Motor neuron (in vitro differentiated cells): ENCODE measurements at places on chromosomes 13 and 19.
A peak's percentile ranks its signal among the peaks of the same experiment; 100 is the strongest.

DNA sequence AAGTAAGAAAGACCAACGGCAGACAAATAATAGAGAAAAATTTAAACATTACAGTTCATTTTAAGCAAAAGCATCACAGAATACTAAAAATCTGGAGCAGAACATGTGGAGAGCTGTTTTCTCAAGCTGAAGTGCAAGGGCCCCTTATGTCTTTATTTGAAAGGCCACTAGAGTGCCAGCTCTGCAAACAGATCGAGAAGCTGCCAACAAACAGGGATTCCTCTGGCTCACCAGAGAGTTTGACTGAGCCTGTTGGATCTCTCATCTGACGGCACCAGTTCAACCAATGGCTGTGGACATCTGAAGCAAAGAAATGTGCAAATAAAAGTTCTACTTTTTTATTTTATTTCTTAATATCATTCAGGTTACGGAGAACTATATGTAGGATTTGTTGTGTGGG, 119.7 kb downstream of the COL4A2 start:
- no peak for ATAC-seq

GRCh38 chr13:99636728-99637353, 135.6 kb downstream of the TM9SF2 start:
- ATAC-seq, result no peak

DNA sequence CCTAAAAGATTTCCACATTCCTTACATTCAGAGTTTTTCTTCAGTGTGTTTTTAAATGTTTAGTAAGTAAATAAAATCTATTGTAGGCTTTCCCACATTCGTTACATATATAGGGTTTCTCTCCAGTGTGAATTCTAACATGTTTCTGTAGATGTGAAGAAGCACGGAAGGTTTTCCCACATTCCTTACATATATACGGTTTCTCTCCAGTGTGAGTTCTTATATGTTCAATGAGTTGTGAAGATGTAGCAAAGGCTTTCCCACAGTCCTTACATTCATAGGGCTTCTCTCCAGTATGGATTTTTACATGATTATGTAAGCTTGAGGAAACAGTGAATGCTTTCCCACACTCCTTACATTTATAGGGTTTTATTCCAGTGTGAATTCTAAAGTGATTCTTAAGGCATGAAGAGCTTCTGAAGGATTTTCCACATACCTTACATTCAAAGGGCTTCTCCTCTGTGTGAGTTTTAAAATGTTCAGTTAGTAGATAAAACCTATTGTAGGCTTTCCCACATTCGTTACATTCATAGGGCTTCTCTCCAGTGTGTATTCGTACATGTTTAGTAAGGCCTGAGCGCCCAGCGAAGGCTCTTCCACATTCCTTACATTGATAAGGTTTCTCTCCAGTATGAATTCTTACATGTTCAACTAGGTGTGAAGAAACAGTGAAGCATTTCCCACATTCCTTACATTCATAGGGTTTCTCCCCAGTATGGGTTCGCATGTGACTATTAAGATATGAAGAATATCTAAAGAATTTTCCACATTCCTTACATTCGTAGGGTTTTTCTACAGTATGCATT, 18.2 kb downstream of the ZNF121 start:
- ATAC-seq, result no peak

DNA sequence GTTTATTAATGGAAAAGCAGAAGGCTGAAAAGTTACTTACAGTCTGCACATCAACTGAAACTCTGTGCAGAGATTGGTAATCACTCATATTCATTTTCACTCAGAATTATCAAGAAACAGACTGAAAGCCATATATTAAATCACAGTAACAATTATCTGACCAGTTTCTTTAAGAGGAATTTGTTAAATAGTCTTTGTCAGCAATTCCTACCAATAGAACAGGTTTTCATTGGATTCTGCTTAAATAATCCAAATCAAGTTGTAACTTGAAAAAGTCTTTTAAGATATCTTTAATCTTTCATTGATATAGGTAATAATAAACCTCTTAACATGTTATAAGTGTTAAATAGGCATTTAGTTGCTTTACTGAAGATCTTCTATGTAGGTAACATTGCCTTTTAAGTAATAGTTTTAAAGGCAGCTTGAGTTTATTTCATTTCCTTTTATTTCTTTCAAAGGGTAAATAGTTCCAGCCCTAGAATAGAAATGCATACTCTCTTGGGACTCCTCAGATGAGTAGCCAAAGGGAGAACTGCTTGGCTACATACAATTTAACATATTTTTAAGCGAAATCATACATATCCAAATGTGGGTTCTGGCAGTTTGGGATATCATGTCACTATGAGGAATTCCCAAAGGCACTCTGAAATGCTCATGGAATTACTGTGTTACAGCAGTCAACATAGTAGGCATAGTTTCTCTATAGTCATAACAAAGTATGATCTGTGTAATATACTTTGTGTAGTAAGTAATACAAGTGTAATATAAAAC, 326.0 kb upstream of the SPRY2 start:
- ATAC-seq, result no peak

DNA sequence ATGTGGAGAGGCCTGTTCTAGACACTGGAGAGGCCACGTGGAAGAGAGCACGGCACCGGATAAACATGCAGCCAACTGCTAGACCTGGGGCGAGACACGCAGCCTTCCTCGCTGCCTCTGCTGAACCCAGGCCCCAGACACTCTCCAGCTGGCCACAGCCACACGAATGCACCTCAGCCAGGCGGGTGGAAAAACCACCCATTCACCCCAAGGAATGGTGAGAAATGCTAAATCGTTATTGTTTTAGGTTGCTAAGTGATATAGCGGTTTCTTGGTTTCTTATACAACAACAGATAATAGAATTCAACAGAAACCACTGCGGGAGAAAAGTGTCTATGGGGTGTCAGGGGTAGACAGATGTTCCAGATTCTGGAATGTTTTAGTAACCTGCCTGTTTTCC, 52.5 kb downstream of the STK24 start:
- ATAC-seq, result no peak

GRCh38 chr19:23718802-23719201, 31.8 kb upstream of the ZNF675 start:
- no peak for ATAC-seq

DNA sequence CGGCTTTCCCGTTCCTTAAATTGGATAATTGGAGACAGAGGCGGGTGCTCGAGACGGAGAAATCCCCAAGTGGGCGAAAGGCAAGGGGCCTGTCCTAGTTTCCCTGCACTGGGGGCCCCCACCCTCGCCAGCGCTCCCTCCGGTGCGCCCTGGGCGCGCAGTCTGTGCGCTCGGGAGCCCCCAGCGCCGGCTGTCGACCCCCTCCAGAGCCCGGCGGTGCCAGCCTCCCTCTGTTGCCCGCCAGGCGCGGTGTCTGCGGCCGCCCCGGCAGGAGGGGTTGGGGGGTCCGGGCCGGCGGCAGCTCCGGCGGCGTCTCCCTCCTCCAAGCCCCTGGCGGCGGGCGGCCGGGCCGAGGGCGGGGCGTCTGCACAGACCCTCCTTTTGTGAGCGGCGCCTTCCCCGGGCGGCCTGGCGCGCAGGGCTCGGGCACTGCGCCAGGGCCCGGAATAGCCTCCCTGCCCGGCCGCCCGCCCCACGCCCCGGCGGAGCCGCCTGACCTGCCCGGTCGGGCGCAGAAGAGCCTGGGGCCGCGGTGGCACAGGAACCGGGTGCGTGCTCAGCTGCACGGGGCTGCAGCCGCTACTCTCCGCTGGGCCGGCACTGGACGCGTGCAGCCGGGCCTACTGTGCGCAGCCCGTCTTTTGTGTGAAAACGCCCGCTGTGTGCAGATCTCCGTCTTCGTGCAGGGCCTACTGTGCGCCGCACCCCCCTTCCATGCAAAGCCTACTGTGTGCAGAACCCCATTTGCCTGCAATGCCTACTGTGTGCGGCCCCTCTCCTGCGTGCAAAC, 13.2 kb downstream of the GADD45B start:
- peak; percentile 6 for ATAC-seq

DNA sequence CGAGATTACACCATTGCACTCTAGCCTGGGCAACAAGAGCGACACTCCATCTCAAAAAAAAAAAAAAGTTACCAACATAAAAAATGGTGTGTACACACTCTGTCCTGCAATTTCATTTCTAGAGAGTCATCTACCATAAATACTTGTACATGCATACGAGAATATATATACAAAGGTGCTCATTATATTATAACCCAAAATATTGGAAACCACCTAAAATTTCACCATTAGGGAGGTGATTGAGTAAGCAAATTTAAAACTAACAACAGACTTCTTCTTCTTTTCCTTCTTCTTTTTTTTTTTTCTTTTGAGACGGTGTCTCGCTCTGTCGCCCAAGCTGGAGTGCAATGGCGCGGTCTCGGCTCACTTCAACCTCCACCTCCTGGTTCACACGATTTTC, 7.4 kb upstream of the C5AR1 start:
- no peak for ATAC-seq

- ATAC-seq, result no peak
Observed at GRCh38 chr19:46361915-46362314, 15.0 kb downstream of the PPP5C start.

- no peak for ATAC-seq
Observed at GRCh38 chr19:47661161-47661560, 52.1 kb upstream of the EHD2 start.

DNA sequence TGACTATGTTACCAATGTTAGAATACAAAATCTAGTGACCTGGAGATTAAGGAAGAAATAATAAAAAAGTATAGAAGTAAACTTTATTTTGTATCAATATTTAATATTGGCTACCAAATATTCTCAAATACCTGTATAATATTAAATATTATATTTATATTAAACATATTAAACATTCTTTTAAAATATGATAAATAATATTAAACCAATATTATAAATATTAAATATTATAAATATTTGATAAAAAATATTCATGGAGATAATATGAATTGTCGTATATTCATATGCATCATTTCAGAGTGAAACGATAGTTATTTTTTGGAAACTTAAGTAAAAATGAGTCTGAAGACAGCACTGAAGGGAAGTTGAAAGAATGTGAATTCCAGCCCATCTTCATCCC, 571.2 kb upstream of the KLF12 start:
- ATAC-seq, result no peak

- no peak for ATAC-seq
Observed at GRCh38 chr19:38114651-38115050, 109.4 kb downstream of the DPF1 start.

DNA sequence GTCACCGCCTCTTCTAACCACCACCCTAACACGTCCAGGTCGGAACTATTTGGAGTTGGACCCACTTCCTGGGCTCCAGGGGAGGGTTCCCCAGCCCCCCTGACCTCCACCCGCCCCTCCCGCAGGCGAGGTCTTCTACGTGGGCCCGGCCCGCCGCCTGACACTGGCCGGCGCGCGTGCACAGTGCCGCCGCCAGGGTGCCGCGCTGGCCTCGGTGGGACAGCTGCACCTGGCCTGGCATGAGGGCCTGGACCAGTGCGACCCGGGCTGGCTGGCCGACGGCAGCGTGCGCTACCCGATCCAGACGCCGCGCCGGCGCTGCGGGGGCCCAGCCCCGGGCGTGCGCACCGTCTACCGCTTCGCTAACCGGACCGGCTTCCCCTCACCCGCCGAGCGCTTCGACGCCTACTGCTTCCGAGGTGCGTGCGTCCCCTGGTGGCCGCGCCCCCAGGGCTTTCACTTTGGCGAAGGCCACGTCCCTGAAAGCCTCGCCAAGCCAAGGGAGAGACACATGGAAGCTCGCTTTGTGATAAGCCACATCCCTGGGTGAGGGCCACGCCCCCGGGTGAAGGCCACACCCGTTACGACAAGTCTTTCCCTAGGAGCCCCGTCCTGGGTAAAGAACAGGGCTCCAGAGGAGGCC, 13.2 kb downstream of the NCAN start:
- peak; percentile 88 for ATAC-seq

DNA sequence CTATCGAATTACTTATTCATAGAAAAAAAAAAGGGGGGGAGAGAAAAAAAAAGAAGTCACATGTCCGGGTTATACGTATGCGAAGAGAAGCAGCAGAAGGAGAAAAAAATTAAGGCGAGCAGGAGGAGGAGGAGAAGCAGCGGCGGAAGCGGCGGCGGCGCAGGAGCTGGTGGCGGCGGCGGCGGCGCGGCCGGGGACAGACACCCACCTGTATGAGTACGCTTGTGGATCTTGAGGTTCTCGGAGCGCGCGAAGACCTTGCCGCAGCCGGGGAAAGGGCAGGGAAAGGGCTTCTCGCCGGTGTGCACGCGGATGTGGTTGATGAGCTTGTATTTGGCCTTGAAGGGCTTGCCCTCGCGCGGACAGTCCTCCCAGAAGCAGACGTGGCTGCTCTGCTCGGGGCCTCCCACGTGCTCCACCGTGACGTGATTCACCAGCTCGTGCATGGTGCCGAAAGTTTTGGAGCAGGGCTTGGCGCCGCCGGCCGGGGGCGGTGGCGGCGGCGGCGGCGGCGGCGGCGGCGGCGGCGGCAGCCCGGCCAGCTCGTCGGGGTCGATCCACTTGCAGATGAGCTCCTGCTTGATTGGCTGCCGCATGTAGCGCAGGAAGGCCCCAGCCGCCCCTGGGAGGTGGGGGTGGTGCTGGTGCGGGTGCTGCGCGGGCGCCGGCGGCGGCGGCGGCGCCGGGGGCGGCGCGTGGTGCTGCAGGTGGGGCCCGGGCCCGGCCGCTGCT, 1.5 kb downstream of the ZIC5 start:
- peak; percentile 74 for ATAC-seq

DNA sequence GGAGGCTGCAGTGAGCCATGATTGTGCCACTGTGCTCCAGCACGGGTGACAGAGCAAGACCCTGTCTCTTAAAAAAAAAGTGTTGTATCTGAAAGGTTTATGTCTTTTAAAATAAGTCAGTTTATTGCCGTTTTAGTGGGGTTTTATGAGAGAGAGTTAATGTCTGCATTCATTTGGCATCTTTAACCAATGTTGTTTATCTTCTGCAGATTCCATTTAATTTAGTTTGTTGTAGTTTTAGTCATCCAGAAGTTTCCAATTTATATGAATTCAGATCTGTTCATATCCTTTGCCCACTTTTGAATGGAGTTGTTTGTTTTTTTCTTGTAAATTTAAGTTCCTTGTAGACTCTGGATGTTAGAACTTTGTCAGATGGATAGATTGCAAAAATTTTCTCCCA, 36.7 kb upstream of the LPAR6 start:
- no peak for ATAC-seq

DNA sequence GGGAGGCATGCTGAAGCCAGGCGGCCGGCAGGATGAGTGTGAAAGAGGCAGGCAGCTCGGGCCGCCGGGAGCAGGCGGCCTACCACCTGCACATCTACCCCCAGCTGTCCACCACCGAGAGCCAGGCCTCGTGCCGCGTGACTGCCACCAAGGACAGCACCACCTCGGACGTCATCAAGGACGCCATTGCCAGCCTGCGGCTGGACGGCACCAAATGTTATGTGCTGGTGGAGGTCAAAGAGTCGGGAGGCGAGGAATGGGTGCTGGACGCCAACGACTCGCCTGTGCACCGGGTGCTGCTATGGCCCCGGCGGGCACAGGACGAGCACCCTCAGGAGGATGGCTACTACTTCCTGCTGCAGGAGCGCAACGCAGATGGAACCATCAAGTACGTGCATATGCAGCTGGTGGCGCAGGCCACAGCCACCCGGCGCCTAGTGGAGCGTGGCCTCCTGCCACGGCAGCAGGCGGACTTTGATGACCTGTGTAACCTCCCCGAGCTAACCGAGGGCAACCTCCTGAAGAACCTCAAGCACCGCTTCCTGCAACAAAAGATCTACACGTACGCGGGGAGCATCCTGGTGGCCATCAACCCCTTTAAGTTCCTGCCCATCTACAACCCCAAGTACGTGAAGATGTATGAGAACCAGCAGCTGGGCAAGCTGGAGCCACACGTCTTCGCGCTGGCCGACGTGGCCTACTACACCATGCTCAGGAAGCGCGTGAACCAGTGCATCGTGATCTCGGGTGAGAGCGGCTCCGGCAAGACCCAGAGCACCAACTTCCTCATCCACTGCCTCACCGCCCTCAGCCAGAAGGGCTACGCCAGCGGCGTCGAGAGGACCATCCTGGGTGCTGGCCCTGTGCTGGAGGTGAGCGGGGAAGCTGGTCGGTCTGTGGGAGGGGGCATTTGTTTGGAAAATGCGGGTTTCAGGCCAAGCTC, 26.4 kb downstream of the MYO9B start:
- ATAC-seq, result no peak
